Stimulated activated CD4-positive, alpha-beta T cell treated with anti-CD3 and anti-CD28 coated beads, TNF-alpha, amount 100 ng/mL, for 24 hours (primary cell): ENCODE measurements at places on chromosomes 4 and X.

DNA sequence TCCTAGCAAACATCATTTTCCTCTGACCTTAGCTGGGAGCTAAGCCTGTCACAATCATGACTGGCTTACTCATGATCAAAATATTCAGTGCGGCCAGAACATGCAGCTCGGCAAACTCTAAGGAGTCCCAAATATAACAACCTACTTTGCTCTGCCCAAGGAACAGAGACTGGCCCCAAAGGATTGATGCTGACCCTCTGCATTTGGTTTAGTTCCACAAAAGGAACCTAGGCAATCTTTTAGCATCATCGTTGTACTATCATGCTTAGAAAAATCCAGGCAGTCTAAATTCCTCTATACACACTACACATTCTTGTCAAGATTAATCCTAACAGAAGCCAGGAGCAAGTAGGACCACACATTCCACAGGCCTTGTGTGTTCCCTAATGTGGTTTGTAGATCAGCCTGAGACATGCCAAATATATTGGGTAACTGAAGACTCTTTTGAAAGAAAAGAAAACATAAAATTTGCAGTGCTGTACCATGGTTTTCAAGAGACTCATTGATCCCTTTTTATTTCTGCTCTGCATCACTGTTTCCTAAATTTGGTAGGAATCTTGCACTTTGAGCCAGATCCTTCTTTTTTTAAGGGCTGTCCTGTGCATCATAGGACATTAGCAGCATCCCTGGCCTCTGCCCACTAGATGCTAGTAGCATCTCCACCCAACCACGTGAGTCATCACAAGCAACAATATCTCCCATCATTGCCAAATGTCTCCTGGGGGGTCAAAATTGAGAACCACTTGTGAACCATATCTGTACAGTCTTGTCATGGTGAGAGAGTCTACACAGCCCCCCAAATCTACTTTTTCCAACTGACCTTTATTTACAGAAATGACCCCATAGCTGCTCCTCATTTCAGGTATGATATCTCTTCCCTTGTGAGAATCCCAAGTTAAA lies 17.6 kb upstream of the CC2D2A start:
- no peak for DNase-seq

GRCh38 chr4:75630937-75631329 lies 605 bp upstream of the CDKL2 start:
- no peak for DNase-seq

DNA sequence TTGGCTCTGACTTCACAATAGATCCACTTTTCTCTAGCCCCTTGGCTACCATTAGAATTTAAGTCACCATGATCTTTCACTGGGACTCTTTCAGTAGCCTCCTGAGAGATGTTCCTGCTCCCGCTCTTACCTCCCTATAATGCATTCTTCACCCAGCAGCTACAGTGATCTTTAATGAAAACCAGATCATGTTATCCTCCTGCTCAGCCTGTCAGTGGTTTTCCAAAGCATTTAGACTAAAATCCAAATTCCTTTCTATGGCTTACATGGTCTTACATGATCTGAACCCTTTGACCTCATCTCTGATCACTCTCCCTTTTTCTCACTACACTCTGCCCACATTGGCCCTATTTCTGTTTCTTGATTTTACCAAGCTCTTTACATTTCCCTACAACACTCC lies 18.3 kb upstream of the RPS6KA3 start:
- DNase-seq = no peak

- no peak for DNase-seq
These were observed 116.6 kb upstream of the TENM3 start for GRCh38 chr4:182126603-182127002.

- no peak for DNase-seq
These were observed 46.0 kb upstream of the SFRP2 start for GRCh38 chr4:153834901-153835300.

- DNase-seq = no peak
These were observed 8.2 kb downstream of the VAMP7 start for GRCh38 chrX:155889328-155889727.
